Ascending aorta (tissue), 2 donors: ENCODE measurements at places on chromosomes 4 and X. TPM values are rescaled to one million over a fixed set of nuclear protein-coding genes. Genes with fewer than 3 reads are reported as not detected.

The CXCL10 gene
- not detected for total RNA-seq

The MMRN1 gene
- 109 TPM for total RNA-seq

DNA sequence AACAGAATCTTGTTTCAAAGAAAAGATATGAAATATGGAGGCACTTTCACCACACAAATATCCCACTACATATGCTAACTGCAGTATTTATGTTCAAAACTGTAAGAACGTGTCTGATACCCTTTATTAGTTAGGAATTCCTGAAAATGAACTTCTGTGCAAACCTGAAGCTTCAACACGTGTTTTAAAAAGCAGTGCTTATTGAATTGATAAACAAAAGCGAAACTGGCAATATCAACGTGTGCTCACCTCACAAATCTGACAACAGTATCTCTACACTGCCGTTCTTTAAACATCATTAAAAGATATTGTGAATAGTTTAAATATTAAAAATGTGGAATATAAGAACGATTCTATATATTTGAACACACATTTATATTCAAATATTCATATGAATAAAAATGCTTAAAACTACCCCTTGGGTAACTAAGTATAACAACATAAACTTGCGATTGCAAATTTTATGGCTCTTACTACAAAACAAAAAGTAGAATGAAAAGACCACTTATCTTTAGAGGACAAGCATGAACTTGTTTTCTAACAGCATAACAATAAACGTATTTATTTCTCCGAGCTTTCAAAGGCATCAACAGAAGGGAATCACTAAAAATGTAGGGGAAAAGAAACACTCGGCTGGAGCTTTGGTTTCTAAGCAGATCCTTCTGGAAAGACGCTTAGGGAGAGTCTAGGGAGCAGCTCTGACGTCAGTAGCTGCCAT, at the start of gene LRP2BP:
Gene LRP2BP, minus strand, starts transcription at position 687 of the 718 bp plus-strand sequence. CDS start 17,738 bp downstream, outside the sequence.
- DNase-seq: no peak

GRCh38 chr4:7507381-7507780, 72.7 kb upstream of the PSAPL1 start:
- no peak for DNase-seq

DNA sequence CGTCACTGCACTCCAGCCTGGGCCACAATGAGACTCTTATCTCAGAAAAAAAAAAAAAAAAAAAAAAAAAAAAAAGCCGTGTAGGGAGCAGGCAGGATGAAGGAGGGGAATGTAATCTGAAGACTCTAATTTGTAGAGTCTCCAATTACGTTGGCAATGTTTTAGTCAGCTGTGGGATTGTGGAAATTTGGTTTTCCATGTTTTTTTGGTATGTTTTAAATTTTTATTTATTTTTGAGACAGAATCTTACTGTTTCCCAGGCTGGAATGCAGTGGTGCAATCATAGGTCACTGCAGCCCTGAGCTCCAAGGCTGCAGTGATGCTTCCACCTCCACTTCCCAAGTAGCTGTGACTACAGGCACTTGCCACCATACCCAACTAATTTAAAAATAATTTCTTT, 56.5 kb downstream of the NSD2 start:
- no peak for DNase-seq

DNA sequence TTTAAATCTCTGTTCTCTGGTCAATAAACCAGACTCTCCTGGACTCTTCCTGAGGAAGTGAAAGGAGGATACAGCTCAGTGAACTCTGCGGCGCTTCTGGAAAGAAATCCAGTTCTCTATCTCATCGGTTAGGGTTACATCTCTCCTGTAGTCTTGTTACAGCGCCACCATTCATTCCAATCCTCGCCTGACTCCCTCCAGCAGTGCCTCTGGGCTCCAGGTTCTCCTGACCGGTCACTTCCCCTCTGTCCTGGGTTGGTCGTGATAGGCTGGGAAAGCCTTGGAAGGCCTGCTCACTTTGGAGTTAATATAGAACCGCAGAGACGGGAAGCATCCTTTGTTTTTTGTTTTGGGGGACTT, 97.0 kb upstream of the STOX2 start:
- no peak for DNase-seq

- no peak for DNase-seq
Measured at GRCh38 chr4:34371676-34372075, 1872.6 kb downstream of the ARAP2 start.
